ENCODE measurements at places on chromosomes 7 and 10. TPM values are rescaled to one million over a fixed set of nuclear protein-coding genes. Genes with fewer than 3 reads are reported as not detected.
A peak's percentile ranks its signal among the peaks of the same experiment; 100 is the strongest.

The CTAGE15 gene
- total RNA-seq = not detected

The TMEM213 gene
- not detected for total RNA-seq

- no peak for DNase-seq
These were observed 120.4 kb downstream of the EMX2 start for GRCh38 chr10:117662751-117663540.

DNA sequence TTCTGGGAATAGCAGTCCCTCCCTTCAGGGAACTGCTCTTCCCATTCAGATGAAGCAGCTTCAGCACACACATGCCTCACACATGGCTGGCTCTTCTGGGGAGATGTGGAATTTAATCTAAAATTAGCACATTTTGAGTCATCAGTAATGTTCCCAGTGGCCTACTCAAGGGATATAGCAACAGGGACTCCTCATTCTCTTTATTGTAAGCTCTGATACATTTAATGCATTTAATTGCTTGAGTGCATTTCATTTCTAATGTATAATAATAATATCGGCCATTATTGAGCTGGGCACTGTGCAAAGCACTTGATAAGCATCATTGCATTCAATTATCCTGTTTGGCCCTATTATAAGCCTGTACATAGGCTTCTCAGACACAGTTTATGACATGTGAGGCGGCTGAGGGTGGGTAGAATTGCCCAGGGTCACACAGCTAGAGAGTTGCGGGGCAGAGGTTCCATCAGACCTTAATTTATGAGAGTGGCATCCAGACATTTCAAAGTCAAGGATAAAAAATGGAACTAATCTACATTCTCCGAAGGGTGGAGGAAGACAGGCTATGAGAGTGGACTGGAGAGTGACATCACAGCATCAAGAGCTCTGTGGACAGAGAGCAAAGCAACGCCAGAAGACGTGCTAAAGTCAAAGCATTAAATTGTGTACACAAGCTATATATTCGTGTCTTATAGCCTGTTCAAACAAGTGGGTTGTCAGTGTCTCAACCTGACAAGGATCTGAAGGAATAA is 76.8 kb downstream of the LANCL2 start:
- DNase-seq = peak; percentile 37

DNA sequence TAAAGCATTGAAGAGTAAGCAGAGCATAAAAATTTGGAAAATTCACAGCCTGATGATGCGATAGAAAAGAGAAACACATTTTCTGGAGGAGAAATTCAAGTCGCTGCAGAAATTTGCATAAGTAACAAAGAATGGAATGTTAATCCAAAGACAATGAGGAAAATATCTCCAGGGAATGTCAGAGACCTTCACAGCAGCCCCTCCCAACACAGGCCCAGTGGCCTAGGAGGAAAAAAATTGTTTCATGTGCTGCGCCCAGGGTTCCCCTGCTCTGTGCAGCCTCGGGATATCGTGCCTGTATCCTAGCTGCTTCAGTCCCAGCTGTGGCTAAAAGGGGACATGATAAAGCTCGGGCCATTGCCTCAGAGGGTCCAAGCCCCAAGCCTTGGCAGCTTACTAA is 206.8 kb downstream of the TPK1 start:
- DNase-seq = no peak

DNA sequence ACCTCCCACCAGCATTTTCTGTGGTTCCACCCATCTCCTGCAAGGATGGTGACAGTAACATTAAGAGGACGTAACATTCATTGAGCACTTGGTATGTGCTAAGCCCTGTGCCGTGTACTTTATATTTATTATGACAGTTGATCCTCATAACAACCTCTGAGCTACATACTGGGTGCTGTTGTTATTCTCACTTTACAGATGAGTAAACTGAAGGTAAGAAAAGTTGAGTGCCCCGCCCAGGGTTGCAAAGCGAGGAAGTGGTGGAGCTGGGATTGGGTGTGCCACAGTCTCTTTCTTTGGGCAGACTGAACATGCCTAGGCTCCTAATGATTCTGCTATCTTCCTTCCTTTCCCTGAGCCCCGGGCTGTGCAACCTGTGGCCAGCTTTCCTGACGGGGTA is 107.4 kb downstream of the SH3PXD2A start:
- DNase-seq = no peak

- DNase-seq = peak; percentile 76
These were observed at the start of gene ANXA11 for GRCh38 chr10:80205477-80206276. ANXA11 (minus strand) TSS chr10:80205537; CDS start chr10:80172861, 32,676 bp downstream.

DNA sequence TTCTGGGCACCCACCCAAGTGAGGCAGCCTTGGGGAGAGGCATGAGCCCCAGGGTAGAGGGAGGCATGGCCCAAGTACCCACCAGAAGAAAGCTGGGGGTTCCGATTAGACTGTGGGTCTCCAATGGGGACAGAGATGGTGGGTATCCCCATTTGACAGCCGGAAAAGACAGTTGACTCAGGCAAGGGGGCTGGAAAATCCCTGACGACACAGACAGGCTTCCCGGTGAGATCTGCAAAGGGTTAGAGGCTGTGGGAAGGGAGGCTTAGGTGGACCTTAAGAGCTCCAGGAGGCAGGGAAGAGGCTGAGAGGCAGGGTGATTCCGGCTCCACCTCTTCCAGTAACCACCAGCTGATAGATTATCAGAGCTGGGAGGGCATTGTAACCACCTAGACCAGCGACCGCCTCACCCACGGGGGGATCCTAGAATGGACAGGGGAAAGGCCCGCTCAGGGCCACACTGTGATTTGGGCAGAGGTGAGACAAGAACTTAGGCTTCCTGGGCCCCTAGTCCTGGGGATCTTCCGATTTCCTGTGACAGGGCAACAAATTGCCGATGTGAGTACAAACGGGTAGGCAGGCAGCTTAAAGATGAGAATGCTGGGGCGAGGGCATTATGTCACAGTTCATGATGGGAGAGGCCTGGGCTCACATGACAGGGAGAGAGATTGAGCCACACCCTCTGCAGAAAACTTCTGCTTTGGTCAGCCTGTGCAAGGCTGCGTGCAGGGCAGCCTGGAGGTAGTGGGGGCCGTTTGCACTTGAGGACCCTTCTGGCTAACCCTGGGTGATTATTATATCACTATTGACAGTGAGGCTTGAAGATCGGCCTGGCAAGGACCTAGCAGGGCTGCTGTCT is 5.4 kb downstream of the TBATA start:
- DNase-seq = no peak
